ENCODE measurements at places on chromosomes 7 and 10.

DNA sequence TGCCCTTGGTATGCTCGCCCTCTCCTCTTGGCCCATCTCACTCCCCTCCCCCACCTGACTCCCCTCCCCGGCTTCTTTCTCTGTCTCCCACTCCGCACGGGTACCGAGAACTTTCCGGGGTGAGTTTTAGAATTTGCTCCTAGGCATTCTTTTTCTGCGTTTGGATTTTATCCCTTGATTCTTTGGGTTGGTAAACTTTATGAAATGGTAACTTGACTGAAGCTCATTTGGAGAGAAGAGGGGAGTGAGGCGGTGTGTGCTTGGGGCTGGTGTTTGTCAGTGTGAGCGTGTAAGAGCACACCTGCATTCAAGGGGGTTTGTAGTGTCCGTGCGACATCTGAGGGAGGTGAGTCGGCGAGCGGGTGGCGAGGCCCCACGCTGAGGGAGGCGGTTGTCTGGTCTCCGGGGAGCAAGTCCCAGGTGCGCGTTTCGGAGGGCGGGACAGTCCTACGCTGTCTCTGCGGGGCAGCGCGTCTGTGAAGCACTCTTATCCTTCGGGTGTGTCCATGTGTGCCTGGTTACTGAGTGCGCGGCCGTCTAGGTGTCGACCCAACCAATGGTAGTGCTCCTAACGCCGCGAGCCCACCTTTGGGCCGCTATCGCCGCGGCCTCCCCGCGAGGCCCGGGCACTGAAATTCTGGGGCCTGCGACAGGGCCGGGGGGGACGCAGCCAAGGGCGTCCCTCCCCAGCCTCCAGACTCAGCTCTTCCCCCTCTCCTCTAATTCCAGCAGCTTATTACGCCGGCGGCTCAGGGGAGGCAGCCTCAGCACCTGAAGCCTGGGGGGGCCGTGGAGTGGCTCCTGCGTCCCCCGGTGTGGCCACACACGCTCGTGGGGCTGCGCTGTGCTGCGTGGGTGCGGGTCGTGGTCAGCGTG lies 2.6 kb upstream of the ZNF503 start:
- peak; percentile 68 for DNase-seq

DNA sequence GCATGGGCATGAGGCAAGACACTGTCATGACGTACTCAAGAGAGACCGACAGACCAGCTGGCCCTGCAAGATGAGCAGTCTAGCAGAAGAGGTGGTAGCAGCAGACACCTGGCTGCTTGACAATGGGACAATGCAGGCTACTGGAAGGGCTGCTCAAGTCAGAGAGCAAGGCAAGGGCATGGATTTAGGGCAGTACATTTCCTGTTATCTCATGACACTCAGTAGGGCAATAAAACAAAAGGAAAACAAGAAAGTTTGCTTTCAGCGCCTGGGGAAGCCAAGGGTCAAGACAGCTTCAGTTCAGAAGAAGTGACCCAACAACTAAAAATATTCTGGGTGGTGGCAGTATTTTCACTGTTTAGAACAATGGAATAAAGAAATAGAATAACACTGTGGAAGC lies 331.8 kb upstream of the PHYHIPL start:
- no peak for DNase-seq

GRCh38 chr7:40546616-40547501 lies 412.1 kb downstream of the SUGCT start:
- DNase-seq, result no peak

DNA sequence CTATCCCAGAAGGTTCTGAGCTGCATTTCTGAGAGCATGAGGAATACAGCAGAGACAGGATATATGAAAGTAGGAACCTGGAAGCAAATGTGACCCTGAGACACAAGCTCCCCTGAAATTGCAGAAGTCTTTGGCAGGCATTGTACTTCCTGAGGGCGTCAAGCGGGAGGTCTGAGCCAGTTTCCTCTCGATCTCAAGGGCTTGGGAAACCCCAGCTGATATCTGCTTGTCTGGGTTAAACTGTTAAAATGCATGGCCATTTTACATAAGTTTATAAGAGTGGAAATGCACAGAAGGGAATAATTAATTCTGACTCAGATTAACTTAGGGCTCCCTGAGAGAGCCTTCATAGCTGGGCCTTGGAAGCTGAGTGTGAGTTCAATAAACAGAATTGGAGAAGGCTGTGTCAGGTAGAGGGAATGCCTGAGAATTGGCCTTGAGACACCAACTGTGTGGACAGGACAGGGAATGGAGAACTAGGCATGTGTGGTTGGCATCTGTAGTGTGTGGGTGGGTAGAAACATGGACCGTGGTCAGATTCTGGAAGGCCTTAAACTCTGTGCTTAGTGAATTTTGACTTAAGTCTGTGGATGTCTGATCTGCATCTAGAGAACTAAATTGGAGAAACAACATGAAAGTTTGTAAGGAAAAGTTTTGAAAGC lies 53.3 kb downstream of the WIPF3 start:
- DNase-seq, result no peak

GRCh38 chr10:85045046-85045445 lies 716.7 kb downstream of the CCSER2 start:
- DNase-seq, result no peak

DNA sequence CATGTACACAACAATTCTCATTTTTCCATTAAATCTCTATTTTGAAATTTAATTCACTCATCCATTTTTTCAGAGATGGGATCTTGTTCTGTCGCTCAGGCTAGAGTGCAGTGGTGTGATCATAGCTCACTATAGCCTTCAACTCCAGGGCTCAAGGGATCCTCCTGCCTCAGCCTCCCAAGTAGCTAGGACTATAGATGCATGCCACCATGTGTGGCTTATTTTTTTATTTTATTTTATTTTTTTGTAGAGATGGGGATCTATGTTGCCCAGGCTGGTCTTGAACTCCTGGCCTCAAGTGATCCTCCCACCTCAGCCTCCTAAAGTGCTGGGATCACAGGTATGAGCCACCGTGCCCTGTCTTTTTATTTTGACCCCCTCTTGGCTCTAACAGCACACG lies 203.8 kb upstream of the KLF14 start:
- DNase-seq, result no peak

DNA sequence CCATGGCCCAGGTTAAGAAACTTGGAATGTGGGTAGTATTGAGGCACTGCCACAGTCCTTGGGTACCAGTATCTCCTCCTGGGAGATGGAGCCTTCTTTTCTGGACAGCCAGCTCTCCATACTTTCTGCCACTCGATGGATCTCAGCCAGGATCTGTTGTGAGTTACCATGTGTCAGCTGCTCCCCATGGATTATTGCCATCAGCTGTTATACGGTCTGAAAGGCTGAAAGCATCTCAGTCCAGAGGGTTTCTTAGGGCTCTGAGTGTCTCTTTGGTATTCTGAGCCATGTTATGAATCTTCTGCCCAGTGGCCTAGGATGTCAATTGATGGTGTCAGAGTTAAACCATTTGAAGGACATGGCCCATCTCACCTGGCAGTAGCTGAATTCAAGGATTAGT lies 197.5 kb downstream of the C7orf25 start:
- no peak for DNase-seq

DNA sequence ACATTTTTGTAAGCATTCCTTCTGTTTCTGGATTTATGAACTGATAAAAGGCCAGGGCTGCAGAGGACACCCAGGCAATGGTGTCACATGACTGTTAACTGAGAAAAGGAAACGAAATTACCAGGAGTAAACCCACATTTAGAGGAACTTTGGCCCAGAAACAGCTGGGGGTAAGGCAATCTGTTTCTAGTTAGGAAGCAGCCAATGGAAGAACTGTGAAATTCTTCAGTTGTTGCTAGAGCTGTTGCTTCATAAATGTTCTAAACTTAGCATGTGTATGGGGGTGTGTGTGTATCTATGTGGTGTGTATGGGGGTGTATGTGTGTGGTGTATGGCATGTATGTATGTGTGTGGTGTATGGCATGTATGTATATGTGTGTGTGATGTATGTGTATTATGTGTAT lies 11.8 kb upstream of the PDCD4 start:
- DNase-seq, result no peak

GRCh38 chr10:6505300-6505699 lies 74.8 kb downstream of the PRKCQ start:
- DNase-seq, result no peak

DNA sequence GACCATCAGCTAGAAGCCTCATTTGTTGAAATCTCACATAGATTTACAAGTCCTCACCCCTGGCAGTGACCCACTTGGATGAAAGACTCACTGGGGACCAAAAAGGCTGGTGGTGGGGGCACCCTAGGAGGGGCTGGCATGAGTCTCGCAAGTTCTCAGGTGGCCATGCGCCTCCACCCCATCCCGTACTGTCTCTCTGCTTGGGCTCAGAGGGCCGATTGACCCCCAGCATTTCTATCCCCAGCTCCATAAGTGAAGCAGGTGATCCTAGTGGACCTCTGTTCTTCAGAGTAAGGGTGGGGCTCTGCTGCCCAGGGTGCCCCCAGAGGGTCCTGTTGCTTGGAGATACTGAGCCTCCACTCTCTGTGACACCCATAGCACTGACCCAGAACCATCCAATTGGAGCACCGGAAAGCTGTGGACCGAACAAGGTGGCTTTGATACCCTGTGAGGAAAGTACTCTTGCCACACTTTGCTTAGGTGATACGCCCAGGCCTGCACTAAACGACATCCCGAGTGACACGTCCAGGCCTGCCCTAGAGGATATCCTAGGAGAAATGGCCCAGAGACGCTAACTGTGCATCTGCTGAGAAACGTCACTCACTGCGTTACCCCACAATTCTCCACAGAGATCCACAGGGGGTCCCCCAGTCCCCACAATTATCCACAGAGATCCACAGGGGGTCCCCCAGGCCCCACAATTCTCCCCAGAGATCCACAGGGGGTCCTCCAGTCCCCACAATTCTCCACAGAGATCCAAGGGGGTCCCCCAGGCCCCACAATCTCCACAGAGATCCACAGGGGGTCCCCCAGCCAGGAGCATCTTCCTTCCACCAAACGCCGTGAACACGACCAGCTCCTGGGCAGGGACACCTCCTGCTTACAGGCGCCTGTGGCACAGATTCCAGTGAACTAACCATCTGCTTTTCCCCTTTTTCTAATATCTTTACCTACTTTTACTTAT lies 262.9 kb downstream of the PTPRN2 start:
- peak; percentile 16 for DNase-seq

DNA sequence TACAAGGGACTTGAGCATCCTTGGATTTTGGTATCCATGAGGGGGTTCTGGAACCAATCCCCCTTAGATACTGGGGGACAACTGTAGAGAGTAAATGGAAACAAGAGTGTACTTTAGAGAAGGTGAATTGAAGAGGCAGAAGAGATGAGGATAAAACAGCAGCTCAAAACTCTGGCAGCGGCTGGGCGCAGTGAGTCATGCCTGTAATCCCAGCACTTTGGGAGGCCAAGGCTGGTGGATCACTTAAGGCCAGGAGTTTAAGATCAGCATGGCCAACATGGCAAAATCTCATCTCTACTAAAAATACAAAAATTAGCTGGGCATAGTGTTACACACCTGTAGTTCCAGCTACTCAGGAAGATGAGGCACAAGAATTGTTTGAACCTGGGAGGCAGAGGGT lies 218.7 kb downstream of the GALNT17 start:
- no peak for DNase-seq

DNA sequence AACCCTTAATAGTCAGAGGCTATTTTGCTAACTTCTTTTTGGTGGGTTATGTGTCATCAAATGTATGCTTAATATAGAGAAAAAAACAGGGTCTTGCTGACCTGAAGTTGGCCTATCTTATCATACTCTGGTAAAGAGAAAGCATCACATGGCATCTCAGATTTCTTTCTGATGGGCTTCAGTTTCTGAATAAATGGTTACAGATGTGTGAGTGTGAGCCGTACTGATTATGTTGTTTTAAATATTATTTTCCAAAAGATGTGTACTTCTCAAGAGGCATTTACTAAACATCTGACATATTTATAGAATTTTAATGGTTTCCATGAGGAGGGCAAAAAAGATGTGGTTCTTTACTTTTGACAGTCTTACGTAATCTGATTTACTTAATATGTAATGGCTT lies 28.4 kb downstream of the BBS9 start:
- no peak for DNase-seq

- DNase-seq, result no peak
These were observed 288.9 kb downstream of the PARD3 start for GRCh38 chr10:34526186-34526585.

- peak; percentile 68 for DNase-seq
These were observed 108.1 kb upstream of the FAM133B start for GRCh38 chr7:92698237-92698841.

DNA sequence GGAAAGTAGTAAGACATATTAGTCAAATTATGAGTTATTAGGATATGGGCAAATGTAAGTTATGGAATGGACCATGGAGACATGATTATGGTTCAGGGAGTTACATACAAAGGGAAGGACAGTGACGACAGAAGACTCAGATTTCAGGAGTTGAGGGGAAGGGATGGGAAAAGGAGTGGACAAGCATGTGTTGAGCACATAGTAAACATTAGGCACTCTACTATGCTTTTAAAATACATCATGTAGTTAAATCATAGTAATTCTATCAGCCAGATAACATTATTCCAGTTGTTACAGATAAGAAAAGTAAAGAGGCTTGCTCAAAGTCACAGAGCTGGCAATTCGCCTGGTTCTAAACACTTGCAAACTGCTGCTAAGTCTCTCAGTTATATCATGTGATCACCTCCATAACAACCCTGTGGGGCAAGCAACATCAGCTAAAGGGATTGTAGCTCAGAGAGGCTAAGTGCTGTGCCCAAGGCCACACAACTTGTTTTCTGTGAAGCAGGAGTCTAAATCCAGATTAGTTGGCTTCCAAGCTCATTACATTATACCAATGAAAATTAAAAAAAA lies 115.2 kb upstream of the MDFIC start:
- DNase-seq, result no peak

DNA sequence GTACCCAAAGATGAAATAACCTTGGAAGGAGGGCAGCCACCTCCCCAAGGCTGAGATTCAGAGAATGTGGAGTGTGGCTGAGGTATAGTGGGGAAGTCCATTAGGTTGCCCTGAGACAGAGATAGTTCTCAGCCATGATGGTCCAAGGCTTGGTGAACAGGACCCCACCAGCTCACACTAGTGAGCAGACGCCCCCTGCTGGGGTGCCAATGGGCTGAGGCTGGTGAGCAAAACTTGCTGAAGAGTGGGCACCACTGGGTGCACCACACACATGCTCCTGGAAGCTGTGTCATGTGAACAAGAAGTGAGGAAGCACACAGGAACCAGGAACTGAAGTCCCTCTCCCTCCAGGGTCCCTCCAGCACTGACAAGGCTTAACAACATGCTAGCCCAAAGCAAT lies 8.9 kb downstream of the FBXL13 start:
- peak; percentile 65 for DNase-seq

GRCh38 chr10:71567006-71567405 lies 152.6 kb downstream of the C10orf105 start:
- DNase-seq, result no peak

DNA sequence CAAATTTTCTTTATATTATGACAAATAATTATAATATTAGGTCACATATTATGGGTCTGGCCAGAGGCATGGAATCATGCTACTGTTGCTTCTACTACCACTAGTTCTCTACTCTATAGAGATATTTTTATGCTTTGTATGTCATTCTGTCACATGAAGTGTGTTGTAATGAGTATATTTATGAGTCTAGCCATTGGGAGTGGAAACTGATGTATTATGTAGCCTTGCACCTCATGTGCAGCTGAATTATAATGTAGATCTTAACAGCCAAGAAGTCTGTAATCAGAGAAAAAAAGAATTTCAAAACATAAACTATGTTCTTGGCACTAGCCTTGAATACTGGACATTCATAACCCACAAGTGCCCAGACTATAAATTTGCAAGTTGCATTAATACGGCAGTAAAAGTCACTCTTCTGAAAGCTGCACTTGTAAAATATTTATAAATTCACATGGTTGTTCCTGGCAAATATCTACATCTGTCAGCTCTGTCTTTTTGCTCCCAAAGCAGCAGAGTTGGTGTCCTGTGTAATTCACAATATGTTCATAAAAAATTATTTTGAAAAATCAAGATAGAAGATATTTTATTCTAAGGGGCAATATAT lies 48.6 kb upstream of the SKAP2 start:
- no peak for DNase-seq

Data from SK-N-SH (cell line).